ENCODE measurements at places on chromosomes 12 and 14.

DNA sequence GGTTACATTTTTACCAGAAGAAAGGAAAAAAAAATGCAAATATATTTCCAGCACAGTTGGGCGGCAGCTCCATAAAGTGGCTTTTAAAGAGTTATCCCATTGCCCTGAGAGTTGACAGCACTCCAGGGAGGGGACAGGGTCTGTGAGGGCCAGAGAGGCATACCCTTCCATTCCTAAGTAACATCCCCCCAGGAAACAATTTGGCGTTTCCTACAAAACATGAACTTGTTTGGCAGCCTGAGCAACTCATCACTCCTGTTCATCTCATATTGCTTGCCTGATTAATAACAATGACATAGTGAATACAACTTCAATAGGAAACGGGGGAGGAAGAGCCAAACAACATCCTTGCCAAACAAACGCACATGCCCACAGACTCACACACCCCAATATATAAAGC lies 23.3 kb downstream of the TC2N start:
- DNase-seq = no peak

DNA sequence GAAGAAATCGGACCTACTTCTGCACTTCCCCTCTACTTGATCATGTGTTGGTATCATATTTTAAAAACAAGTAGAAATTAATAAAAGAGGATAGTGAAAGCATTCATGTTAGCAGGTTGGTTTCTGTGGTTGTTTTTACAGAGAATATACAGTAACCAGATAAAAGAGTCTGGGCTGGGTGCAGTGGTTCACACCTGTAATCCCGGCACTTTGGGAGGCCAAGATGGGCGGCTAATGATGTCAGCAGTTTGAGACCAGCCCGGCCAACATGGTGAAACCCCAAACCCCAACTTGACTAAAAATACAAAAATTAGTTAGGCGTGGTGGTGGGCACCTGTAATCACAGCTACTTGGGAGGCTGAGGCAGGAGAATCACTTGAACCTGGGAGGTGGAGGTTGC lies 55.9 kb downstream of the LRP6 start:
- DNase-seq = no peak

DNA sequence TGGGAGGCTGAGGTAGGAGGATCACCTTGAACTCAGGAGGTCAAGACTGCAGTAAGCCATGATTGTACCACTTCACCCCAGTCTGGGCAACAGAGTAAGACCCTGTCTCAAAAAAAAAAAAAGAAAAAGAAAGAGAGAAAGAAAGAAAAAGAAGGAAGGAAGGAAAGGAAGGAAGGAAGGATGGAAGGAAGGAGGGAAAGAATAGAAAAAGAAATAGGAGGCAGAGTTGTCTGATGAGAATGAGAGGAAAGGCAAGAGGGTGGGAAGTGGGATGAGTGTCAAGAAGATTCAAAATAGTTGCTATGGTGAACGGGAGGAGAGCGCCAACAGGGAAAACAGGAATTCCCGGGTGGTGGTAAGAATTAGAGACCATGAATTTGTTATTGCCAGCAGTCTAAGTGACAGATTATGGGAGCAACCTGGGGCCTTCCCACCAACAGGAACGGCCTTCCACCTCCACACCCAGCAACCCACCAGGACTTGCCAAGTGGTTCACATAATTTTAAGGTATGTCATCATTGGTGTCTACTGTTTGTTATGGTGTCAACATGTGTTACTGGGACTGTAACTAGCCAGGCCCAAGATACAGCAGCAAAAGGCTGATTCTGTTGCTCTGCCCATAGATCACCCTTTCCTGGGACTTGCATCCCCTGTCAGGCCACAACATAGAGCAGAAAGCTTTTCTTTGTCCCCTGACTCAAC lies 36.1 kb upstream of the C12orf76 start:
- DNase-seq = no peak

DNA sequence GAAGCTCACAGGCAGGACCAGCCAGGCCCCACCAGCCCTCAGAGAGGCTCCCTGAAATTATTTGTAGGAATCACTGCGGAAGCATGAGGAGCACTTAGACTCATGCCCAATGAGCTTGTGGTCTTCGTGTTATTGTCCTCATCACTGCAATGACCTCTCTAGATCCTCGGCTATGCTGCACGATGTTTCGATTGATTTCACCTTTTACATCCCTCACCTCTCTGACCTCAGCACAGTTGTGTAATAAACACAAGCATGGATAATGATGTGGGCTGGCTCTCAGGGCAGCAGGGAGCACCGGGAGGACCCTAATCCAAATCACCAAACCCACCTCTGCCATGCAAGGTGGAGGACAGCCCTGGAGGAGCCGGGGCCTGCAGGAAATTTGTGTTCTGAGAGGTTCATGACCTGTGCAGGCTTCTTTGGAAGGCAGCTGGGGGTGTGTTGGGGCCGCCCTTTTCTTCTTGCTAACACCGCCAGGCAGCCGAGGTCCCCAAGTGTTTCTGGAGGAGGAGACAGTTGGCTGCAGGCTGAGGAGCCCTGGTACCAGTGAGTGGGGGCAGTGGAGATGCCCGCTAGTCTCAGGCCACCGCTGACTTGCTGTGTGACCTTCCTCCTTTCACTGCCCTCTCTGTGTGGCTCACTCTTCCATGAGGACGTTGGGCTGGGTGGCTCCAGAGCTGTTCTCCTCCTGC lies 29.5 kb upstream of the EML1 start:
- no peak for DNase-seq

DNA sequence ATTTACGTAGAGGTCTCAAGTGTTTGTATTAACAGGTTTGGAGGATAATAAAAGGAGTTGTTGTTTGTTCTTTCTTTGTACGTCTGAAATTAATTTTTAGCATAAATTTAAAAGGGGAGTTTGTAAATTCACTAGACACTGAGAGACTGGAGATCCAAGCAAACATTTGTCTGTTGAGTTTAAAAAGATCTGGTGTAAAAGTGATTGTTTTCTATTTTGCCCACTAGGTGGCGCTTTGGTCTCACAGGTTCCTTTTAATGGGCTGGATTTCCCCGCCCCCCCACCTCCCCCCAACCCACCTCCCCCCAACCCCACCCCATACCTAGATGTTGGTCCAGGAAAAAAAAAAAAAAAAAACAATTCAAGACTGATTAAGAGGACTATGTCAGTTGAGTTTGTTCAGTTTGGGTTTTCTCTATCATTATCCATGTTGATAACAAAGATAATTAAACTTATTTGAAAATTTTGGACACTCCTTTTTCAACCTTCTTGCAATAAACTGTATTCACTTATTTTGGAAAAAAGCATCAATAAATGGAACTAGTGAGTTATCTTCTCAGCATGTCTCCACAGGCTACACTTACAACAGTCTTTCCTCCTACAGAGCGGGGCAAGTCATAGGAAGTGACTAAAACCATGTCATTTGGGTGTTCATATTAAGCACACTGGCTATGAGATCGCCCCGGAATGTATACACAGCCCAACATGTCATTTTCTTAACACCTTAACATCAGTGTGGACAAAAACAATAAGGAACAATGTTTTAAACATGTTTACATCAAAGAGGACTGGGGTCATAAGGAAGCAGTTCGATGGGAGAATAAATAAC lies 841.1 kb downstream of the NRXN3 start:
- peak; percentile 34 for DNase-seq

DNA sequence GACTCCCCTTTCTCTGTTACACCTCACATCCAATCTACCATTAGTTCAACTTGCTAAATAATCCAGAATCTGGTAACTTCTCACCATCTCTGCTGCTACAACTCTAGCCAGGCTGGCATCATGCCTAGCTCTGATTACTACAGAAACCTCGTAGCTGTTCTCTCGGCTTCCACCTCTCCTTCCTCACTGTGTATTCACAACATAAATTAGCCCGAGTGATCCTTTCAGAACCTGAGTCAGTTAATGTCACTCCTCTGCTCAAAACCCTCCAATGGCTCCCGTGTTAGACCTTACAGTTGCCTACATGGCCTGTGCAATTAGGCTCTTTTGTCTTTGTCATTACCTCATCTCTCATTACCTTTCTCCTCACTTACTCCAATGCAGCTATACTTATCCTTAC lies 139.4 kb downstream of the PDE3A start:
- no peak for DNase-seq

DNA sequence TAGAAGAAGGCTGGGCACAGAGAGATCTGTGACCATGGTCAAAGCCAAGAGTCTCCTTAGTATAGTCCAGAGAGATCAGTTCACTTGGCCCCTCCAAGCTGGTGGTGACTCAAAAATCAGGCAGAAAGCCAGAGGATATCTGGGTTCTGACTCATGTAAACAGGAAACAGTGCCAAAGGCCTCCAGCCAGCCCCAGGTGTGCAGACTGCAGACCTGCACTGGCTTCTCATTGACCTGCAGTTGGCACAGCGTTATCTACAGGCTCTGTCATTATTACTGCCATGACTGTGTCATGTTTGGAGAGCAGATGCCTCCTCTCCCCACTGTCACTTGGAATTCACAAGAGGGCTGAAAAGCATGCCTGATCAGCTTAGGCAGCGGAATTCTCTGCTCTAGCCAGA lies 295.7 kb upstream of the PRKD1 start:
- no peak for DNase-seq

GRCh38 chr14:82759656-82760055 lies 1226.0 kb upstream of the SEL1L start:
- DNase-seq = no peak

DNA sequence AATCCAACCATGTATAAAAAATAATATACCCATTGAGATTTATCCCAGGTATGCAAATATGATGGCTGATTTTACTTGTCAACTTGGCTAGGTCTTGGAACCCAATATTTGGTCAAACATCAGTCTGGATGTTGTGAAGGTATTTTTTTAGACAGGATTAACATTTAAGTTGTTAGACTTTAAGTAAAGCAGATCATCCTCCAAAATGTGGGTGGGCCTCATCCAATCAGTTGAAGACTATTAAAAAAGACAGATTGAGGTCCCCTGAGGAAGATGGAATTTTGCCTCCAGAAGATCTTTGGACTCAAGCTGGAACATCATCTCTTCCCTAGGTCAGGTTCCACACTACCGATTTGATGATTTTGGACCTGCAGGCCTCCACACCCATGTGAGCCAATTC lies 271.2 kb downstream of the TMEM121 start:
- no peak for DNase-seq

- DNase-seq = no peak
Measured at GRCh38 chr12:54053003-54053750, 458 bp upstream of the HOXC4 start.
